Anterior cingulate cortex (tissue), 58 donors: ENCODE measurements at places on chromosomes 4 and X.

- peak; percentile 6 for DNase-seq
Observed at GRCh38 chr4:55819634-55820033, at the start of gene EXOC1L. Gene EXOC1L, plus strand, starts transcription at chr4:55819790. Its CDS starts 237 bp downstream, at chr4:55820027.

DNA sequence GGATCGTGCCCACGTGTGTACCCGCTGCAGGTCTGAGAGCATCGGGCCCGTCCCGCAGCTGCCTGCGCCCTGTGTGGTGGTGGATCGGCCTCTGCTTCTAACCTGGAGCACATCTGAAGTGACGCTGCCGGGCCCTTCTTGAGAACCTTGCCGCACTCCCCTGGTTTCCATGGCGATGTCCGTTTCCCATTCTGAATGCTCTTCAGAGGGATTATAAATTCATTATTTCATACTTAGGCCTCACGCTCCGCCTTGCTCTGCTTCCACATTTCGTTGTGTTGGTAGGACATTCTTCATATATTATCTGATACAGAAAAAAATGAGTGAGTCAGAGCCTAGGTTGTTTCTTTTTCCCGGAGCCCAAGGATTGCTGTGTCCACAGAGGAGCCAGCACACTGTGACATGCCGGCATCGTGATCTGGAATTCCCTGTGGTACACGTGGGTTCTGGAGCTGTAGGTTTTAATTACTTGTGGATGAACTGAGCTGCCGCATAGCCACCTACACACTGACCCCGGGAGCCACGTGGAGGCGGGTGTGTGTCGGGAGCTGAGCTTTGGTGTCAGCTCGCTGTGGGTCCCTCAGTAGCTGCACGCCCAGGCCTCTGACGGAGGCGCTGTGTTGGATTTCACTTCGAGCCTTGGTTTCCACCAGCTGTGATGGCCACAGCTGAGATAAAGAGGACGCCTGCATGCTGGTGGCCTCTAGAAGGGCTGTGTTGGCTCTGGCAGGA is 63.4 kb downstream of the PSAPL1 start:
- DNase-seq = no peak

- DNase-seq = no peak
Observed at GRCh38 chrX:41667631-41668030, 21.1 kb upstream of the GPR34 start.

- DNase-seq = no peak
Observed at GRCh38 chr4:56768316-56768715, 53.2 kb downstream of the SPINK2 start.

DNA sequence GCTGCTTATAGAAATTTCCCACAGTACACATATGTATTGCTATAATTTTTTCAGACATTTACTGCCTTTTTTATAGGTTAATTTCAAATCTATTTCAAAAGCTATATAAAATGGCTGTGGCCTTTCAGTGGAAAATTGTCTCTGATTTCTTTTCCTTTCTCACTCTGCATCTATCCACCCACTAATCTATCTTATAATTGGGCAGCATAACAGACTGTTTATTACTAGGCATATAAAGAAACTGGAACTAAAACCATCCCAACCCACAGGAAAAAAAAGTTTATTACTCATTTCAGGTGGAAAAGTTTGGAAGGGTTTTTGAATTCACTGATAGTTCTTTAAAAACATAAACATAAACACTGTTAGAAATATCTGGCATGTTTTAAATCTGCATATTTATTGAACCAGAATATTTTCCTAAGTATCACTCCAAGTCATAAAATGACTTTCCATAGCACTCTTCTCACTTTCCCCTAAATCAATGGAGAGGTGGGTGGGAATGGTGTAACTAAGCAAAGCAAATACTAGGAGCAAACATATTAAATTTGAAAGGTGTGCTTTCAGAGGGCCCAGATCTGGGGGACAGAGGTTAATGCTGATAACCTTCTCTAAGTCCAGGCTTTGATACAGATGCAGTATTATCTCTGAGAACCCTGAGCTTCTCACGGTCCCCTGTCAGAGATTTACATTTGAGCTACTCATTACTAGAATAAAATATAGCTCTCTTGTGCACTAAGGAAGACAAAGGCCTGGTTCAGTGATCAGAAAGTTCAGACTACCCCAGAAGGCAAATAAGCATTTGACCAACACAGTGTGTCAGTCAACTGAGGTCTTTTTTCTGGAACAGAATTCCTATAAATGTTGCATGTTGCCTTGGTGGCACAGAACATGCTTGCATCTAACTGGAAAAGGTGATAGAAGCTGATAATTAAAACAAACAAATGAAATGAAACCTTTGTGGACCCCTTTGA is 328.3 kb downstream of the UNC5C start:
- DNase-seq = no peak

DNA sequence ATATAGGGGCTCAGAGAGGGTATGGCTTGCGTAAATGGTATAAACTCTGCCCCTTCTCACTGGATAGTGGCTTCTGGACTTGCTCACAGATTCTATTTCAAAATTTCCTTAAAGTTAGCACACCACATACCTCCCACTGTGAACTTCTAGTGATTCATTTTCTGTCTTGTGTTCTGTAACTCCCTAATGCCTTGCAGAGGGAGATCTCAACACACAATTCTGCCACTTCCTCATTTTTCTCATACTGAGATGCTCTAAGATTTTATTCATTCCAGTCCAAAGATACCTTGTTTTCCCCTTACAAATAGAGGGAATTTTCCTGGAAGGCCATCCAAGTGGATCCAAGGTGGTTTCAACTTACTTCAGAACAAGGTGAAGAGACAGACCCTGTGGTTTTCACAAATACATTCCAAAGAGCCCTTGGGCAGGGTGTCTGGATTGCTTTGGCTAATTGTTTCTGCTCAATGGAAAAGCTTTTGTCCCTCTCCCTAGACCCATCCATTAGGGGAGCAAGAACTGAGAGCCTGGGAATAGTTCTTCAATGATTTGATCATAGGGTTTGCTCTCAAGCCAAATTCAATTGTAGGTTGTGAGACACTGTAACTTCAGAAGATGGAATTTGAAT is 52.1 kb upstream of the CAPN6 start:
- DNase-seq = no peak

- DNase-seq = no peak
Observed at GRCh38 chrX:54416965-54417364, 23.2 kb upstream of the TSR2 start.

DNA sequence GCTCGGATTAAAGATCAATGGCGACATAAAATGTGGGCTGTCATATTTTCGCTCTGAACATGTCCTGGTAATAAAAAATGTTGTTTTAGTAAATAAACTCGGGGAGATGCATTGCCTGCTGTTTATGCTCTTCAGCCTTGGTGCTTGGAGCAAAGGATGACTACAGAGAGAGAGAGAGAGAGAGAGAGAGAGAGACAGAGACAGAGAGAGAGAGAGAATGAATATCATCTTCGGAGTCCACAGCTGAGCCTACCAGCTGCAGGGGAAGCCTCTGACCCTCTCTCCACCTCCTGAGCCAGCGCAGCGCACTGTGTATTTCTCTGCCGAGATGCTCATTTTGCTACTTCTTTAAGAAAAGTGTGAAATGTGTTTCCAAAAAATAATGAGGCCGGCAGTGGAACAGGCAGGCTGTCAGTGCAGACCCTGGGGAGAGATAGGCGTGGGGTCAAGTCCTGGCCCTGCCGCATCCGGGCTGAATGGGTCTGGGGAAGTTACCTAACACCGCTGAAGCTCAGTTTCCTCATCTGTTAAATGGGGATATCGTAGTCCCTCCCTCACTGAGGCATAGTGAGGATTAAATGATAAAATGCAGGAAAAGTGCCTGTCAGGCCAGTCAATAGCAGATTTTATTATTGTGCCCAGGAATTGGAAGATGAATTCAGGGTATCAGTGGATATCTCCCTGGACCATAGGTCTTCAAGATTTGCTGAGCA is 58.5 kb upstream of the LGI2 start:
- DNase-seq = no peak

GRCh38 chr4:151256134-151256533 is 20.8 kb upstream of the PRSS48 start:
- DNase-seq = no peak

- DNase-seq = no peak
Observed at GRCh38 chr4:139756391-139757180, 91.0 kb downstream of the MGST2 start.

- DNase-seq = no peak
Observed at GRCh38 chrX:133660281-133660680, 245.0 kb upstream of the GPC4 start.

DNA sequence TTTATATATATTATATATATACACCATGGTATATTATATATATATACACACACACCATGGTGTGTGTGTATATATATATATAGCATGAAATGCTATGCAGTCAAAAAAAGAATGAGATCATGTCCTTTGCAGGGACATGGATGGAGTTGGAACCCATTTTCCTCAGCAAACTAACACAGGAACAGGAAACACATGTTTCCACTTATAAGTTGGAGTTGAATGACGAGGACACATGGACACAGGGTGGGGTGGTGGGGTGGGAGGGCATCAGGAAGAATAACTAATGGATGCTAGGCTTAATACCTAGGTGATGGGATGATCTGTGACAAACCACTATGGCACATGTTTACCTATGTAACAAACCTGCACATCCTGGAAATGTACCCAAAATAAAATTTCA is 293.6 kb upstream of the NDST3 start:
- no peak for DNase-seq

DNA sequence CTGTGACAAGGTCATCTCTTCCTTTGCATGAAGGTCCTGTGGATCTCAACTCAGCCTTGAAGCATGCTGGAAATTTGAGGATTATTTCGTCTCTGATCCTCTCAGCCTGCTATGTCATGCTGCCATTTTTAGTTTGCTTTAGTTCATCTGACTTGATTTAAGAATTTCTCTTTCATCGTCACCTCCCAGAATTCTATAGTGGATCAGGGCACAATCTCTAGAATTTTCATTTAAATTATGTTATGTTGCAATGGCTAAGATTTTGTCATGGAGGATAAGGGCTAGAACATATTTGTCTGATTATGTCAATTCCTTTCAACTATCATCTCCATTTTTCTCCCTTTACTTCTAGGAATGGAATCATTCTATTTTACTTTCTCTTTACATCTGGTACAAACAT is 98.8 kb downstream of the PCDH10 start:
- DNase-seq = no peak

DNA sequence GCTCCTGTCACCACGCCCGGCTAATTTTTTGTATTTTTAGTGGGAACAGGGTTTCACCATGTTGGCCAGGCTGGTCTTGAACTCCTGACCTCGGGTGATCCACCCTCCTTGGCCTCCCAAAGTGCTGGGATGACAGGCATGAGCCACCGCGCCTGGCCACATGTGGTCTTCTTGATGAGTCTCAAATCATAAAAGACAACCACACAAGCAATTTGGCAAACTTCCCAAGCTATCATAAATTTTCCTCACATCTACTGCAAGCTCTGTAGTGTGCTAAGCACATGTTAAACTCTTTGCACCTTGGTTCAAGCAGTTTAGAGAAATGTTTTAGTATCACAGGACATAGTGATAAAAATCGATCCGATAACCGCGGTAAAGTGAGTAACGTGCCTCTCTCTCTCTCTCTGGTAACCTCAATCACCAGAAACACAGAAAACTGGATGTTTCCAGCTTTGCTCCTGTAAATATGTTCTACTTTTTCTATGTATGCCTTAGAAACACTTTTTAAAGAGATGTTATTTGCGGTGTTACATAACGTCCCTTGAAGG is 256.8 kb downstream of the DHRSX start:
- no peak for DNase-seq
